ENCODE measurements at places on chromosomes 1 and 21.

- DNase-seq: no peak
These were observed 33.0 kb upstream of the ID3 start for GRCh38 chr1:23592209-23592892.

DNA sequence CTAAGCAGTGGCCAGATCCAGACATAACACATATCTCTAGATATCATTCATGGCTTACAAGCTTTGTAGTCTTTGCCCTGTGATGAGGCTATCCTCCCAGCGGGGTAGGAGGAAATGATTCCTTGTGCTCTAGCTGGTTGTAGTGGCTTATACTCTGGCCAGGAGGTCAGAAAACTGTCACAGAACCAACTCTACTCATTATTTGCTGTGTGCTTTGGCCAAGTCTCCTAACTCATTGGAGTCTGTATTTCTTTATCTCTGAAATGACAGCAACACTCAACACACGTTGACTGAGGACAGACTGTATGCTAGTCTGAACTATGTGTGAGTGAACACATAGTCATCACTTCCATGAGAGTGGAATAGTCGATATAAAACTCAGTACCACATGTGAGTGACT is 116.7 kb upstream of the F3 start:
- DNase-seq: no peak

DNA sequence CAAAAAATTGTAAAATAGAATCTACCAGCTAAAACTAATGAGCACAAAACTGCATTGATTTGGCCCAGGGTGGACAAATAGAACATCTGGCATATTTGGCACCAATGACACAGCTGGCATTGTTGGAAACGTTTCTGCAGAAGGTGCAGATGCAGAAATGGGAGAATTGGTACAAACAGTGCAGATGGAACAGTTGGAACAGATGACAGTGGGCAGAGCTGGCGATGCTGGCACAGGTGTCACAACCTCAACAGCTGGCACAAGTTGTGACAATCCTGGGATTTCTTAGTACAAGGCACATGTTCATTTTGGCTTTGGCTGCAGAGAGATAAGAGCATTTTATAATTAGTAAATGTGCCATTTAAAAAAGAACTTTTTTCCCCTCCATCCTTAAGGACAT is 91.1 kb upstream of the ZBTB18 start:
- DNase-seq: no peak

DNA sequence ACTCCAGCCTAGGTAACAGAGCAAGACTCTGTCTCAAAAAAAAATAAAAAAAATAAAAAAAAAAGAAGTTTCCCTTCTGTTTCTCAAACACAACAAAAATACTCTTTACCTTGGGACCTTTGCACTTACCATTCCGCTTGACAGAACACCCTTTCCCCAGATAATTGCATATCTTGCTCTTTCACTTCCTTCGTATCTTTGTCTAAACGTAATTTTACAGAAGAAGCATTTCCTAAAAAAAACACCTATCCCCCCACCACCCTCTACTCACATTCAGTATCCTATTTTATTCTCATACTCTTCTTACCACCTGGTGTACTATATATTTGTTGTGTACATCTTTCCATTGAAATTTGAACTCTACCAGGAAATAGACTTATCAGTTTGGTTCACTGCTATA is 32.7 kb downstream of the ASH1L start:
- no peak for DNase-seq

DNA sequence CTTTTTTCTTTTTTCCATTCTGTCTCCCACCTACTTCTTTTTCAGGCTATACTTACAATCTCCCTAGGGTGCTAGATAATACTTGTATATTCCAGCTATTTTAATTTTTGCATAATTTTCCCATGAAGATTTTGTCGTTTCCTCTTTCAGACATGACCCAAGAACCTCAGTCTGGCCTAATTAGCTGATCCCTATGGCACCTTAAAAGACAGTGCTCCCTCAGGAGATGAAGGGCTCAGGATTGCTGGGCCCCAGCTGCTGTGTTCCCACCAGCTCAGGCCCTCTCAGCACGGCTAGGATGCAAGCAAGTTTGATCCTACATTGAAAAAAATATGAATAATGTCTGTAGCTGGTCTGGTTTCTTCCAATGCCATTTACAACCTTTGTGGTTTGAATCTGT is 55.0 kb upstream of the RGS5 start:
- DNase-seq: no peak

- no peak for DNase-seq
These were observed 1.4 kb downstream of the DVL1 start for GRCh38 chr1:1347663-1348419.

Measured in inflammatory macrophage treated with lipopolysaccharide for 1 hour (primary cell).